ENCODE measurements at places on chromosomes 16 and 17.

DNA sequence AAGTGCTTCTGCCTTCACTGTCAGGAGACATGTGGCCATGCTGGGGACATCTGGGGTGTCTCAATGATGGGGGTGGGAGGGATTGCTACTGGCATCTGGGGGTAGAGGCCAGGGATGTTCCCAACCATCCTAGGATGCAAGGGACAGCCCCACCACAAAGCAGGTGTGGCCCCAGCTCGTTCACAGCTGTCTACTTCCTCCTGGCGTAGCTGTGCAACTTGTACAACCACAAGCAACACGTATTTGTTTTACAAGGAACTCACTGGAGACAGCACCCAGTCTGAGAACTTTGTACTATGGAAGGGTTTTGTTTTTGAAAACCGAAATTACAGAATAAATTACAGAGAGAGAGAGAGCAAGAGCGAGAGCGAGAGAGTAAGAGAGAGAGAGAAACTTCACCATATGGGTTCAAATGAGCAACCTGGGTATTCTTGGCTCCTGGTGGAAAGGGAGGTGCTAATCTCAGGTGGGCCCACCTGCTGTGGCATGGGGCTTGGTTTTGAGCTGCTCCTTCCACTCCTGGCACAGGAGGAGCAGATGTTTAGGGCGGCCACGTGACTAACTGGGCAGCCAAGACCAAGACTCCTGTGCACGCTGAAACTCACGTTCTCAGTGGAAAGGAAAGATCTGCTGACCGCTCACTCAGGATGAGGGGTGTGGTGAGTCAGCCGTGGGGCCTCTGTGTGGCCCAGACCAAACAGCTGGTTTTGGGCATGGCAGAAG, 17.5 kb upstream of the TNFRSF13B start:
- no peak for DNase-seq

DNA sequence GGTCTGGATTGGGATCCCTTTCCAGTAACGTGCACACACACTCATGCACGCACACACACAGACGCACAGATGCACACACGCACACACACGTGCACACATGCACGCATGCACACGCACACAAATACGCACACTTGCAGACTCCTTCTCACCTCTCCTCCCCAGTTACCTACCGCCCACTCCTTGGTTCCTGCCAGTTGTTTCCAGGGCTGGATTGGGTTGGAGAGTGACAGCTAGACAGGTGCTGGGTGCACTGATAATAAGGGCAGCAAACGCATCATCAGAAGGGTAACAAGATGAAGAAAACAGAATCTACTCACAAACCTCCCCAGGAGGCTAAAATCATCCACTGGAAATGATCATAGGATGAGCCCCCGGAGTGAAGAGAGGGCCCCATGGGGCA, 45.0 kb downstream of the HSBP1 start:
- DNase-seq = no peak

GRCh38 chr16:85844786-85845185, 45.3 kb downstream of the COX4I1 start:
- no peak for DNase-seq

GRCh38 chr17:5888811-5889210, 181.4 kb upstream of the WSCD1 start:
- no peak for DNase-seq

DNA sequence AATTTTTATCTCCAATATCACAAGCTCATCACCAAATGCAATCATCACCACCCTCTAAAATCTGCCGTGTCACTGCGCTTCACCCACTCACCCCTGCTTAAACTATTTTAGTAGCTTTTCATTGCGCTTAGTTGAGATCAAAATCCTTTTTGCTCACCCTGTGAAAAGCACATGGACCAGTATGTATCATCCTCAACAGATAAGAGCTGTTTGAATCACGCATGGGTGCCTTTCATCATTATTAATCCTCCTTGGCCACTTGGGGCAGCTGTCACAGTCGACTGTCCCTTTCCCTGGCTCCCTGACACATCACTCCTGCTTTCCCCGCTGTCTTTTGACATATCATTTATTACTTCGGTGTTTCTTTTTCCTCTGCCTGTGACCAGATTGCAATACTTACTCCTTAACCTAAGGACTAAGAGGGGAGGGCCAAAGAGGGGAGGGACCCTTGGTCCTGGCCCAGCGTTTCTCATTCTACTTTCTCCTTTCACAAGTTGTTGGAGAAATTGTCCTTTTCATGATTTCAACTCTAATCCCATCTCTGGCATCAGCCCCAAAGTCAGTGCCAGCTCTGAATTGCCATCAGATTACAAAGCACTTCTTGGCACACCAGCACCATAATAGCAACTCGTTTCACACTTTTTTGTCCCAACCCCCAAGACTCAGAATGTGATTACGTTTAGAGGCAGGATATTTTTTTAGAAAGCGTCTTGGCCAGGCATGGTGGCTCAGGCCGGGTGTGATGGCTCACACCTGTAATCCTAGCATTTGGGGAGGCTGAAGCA, 8.6 kb upstream of the KDM6B start:
- peak; percentile 93 for DNase-seq

- no peak for DNase-seq
Measured at GRCh38 chr17:50505591-50506130, 2.6 kb upstream of the MYCBPAP start.

DNA sequence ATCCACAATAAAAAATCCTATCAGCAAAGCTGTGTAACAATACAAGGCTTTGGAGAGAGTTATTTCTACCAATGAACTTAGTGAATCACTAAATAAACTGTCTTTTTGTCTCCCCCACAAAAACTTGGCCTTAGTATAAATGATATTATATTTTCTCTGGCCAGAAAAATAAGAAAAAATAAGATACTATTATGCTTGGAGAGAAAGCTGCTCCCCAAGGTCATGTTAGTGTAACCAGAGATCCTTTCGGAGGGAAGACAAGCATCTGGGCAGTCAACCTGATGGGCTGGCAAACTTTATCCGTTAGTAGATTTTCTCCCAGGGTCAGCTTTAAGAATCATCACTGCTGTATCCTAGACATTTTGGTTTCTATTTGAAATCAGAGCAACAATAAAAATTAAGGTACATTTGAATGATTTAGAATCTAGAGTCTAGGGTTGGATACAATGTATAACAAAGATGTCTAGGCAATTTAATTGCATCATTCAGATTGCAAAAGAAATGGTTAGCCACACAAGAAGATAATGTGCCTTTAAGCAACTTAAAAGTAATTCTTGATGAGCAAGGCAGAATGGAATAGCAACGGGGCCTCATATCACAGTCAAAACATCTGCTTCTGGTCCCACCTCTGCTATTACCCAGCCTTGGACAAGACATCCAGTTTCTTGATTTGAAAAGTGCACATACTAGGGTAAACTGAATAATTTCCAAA, 280.4 kb downstream of the SLC39A11 start:
- no peak for DNase-seq

- no peak for DNase-seq
Measured at GRCh38 chr16:79897453-79898146, 297.1 kb upstream of the MAF start.

DNA sequence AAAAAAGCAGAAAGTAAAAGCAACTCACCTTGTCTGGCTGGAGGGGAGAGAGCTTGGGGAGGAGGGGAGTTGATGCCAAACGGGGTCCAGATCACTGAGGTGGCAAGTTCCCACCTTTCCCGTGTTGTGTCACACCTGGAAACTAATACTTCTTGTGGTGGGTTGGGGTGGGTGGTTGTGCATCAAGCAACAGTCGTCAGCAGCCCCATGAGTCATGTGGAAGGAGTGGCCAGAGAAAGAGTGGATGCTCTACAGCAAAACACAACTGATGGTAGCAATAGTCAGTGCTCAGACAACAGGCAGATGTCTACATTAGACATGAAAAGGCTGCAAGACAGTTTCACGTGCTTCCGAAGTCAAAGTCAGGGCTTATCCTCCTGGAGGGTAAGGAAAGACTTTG, 35.4 kb downstream of the ARSG start:
- DNase-seq = no peak

DNA sequence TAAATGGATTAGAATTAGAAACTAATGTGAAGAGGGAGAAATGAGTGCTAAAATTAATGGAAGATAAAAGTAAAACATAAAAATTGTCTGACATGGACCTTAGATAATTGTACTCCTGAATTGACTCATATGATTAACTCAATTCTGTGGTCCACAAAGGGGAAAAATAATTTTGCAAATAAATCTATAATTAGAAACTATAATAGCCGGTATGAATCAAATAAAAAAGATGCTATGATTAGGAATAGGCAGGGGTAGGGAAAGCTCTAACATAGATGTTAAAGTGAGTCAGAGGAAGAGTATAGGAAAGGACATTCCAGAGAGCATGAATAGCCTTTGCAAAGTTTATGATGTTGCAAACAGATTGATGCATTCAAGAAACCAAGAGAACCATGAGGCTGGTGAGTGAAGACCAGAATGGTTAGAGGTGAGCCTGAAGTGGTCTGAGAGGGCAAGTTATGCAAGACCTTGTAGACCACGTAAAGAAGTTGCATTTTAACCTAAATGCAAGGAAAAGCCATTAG, 262.1 kb upstream of the CA10 start:
- DNase-seq = no peak

DNA sequence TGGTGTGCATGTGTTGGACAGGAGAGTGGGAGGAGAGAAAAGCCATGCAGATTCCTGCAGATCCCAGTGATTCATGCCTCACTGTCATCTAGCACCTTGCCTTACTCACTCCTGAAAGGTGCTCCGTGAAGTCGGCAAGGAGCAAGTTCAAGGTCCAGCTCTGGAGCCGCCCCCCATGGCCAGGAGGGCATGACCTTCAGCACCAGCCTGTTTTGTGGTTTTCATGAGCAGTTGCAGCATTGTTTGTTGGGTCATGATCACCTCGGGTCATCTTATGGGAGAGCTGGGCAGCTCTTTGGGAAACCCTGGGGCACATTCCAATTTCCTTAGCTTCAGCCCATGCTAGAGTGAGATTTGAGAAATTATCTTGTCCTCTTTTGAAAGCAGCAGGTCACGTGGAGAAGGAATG, 137.5 kb upstream of the IRX3 start:
- no peak for DNase-seq

DNA sequence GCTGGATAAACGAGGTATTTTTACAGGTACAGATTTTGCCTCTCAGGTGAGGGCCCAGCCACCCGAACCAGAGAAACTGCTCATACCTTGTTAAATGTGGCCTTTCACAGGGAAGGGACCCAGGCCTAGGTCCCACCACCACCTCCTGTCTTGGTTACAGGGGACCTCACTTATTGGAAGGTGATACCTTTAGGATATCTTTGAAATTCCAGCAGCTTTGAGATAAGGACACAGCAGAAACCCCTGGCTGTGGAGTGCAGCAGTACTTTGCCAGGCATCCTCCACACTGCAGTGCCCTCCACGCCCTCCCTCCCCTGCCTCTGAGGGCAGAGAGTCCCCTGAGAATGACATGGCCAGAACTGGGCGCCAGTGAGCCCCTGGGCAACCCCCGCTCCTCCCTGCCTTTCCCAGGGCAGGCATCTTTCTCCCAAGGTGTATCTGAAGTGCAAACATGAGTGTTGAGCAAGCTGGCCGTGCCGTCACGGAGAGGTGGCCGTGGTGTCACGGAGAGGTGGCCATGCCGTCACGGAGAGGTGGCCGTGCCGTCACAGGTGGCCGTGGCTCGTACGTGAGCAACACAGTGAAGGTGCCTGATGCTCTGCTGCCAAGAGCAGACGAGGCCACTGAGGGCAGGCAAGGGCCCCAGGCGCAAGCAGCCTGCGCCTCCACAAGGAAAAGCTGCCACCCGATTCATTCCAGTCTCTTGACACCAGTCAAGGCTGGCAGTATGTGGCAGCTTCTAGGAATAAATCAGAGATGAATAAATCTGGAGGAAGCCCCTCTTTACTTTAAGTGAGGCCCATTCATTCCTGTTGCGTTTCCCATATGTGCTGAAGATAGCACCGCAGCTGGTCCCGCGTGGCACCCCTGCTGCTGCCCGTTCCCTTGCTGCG, 134.5 kb upstream of the CHMP6 start:
- no peak for DNase-seq

DNA sequence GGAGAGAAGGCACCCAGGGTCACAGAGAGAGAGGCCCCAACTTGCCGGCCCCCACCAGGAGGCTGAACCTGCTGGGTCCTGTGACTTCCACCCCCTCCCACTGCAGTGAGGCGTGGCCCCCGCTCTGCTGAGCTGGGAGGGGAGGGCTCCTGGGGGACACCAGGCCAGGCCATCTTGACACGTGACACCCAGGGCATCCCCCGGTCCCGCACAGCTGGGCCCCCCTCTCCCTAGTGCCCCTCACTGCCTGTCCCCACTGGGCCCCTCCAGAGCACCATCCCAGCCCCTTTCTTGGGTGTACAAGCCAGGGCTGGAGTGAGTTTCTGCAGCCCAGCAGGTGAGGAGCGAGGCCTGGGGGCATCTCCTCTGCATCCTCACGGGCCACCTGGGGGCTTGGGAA, 12.4 kb downstream of the UBALD1 start:
- no peak for DNase-seq

GRCh38 chr17:80510132-80510531, 33.7 kb upstream of the NPTX1 start:
- no peak for DNase-seq

- DNase-seq = no peak
Measured at GRCh38 chr17:73061161-73061560, 31.3 kb downstream of the SLC39A11 start.

DNA sequence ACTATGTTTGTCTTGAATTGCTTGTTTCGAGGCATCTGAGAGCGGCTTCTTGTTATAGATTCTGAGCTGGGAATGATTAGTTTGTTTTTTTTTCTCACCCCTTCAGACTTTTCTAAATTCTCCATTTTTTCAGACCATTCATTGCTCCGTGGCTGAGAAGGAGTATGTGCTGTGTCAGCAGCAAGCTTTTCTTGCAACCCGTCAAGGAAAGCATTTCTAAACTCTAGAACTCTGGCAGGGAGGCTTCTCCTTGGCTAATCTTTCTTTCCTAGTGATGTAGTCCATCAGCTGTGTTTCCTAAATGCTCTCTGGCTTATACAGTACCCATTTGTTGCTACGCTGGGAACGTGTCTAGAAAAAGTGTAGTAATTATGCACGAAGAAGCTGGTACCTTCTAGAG, 133.5 kb downstream of the FTO start:
- DNase-seq = no peak

GRCh38 chr16:83682868-83683235, 124.9 kb upstream of the HSBP1 start:
- no peak for DNase-seq

DNA sequence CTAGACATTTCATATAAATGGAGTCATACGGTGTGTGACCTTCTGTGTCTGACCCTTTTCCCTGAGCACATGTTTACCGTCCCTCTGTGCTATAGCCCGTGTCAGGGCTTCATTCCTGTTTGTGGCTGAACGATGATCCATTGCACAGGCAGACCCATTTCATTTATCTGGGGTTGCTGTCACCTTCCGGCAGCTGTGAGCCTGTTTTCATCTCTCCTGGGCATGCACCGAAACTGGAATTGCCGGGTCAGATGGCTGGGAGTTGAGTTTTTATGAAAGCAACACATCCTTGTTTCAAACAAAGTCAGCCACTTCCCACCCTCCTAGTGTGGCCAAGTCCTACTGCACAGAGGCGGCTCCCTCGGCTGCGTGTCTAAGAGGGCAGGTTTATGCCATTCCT, 25.5 kb downstream of the BAIAP2 start:
- no peak for DNase-seq

- no peak for DNase-seq
Measured at GRCh38 chr17:8887301-8887700, 19.8 kb upstream of the PIK3R6 start.

- DNase-seq = peak; percentile 80
Measured at GRCh38 chr16:85446951-85447692, 166.0 kb upstream of the GSE1 start.

GRCh38 chr17:7685533-7686221, 1.6 kb downstream of the TP53 start:
- DNase-seq = peak; percentile 96
